ENCODE measurements at places on chromosomes 4 and X. TPM values are rescaled to one million over a fixed set of nuclear protein-coding genes. Genes with fewer than 3 reads are reported as not detected.

Gene TEX13C
- total RNA-seq: under 0.01 TPM

Gene CT45A10
- not detected for total RNA-seq

Gene AREG
- not detected for total RNA-seq

Gene GC
- 0.31 TPM for total RNA-seq

Gene SLC10A4
- total RNA-seq: 3.9 TPM

Gene POLN
- 7.8 TPM for total RNA-seq

Gene SORCS2
- total RNA-seq: 4.1 TPM

Gene EDA
- total RNA-seq: 5.5 TPM

Gene DDIT4L
- total RNA-seq: 0.16 TPM

Gene BEND2
- under 0.01 TPM for total RNA-seq

Gene TSPAN6
- total RNA-seq: 32.1 TPM

All from occipital lobe (tissue), 3 donors.